Upper lobe of left lung (tissue), 6 donors: ENCODE measurements at places on chromosomes 3 and 15. TPM values are rescaled to one million over a fixed set of nuclear protein-coding genes. Genes with fewer than 3 reads are reported as not detected.
A peak's percentile ranks its signal among the peaks of the same experiment; 100 is the strongest.

DNAJA4 gene
- total RNA-seq = 30.4 TPM

SCN5A gene
- 0.13 TPM for total RNA-seq

- peaks cover 2% of the 10 kb centered on the region for H3K27me3 ChIP-seq
- no peak for DNase-seq
- peaks cover 28% of the 10 kb centered on the region for H3K4me1 ChIP-seq
- no peaks in the 10 kb centered on the region for H3K36me3 ChIP-seq
- peak overlapping the region; percentile 42 for H3K4me3 ChIP-seq
Measured at GRCh38 chr15:77631745-77632533, 773 bp downstream of the LINGO1 start.

DNA sequence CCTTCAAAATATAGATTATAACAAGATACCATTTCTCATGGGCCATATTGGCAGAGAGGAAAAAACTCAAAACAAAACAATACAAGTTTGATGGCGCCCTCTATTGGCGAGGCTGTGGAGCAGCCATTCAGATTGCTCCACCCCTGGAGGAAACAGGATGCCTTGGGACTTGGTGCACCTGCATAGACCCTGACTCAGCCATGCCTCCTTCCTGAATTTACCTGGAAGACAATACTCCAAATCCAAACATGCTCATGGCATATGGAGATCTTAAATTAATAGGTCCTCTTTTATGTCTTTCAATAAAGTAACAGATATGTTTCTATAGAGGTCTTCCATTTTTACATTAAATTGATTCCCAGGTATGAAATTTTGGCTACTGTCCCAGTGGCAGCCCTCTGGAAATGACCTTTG is 90.0 kb downstream of the APBA2 start:
- H3K4me3 ChIP-seq = no peak overlapping the region
- H3K27ac ChIP-seq = no peak overlapping the region
- DNase-seq = no peak
- no peaks in the 10 kb centered on the region for H3K4me1 ChIP-seq
- H3K27me3 ChIP-seq = no peaks in the 10 kb centered on the region
- H3K36me3 ChIP-seq = no peaks in the 10 kb centered on the region

DNA sequence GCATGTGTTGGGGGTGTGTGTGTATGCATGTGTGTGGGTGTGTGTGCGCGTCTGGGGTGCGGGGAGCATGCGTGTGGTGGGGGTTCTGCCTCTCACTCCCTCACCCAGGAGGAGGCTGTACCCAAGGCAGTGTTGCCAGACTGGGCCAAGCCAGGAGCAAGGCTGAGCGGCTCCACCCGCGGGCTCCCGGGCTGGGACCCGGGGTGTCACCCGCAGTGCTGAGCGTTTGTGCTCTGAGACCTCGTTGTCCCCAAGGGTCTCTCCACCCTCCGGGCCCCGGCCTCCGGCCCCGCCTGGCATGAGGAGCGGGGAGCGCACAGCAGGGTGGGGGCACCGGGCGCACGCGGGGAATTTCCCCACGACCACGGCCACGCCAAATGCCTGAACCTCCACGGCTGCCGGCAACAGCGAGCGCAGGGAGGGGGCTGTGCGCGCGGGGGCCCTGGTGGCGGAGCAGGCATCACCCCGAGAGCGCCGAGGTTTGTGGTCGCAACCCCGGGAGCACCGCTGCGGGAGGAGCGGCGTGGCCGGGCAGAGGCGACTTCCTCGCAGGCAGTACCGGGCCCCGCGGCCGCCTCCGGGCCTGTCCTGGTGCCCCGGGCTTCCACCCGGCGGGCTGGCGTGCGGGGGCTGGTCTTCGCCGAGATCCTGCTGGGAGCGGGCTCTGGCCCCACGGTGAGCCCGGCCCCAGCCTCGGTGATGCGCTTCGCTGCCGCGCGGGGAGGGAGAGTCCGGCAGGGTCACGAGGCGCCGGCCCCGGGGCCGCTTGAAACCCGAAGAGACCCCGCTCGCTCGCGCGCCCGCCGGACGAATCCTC is 7.4 kb upstream of the OCA2 start:
- peak; percentile 87 for DNase-seq
- peaks cover 9% of the 10 kb centered on the region for H3K4me1 ChIP-seq
- peaks cover 9% of the 10 kb centered on the region for H3K27me3 ChIP-seq
- H3K4me3 ChIP-seq = peak overlapping the region; percentile 62

GRCh38 chr3:140219291-140219690 is 284.3 kb downstream of the CLSTN2 start:
- no peak overlapping the region for H3K27ac ChIP-seq
- H3K4me1 ChIP-seq = no peaks in the 10 kb centered on the region
- no peaks in the 10 kb centered on the region for H3K36me3 ChIP-seq
- H3K4me3 ChIP-seq = no peak overlapping the region
- no peaks in the 10 kb centered on the region for H3K27me3 ChIP-seq

DNA sequence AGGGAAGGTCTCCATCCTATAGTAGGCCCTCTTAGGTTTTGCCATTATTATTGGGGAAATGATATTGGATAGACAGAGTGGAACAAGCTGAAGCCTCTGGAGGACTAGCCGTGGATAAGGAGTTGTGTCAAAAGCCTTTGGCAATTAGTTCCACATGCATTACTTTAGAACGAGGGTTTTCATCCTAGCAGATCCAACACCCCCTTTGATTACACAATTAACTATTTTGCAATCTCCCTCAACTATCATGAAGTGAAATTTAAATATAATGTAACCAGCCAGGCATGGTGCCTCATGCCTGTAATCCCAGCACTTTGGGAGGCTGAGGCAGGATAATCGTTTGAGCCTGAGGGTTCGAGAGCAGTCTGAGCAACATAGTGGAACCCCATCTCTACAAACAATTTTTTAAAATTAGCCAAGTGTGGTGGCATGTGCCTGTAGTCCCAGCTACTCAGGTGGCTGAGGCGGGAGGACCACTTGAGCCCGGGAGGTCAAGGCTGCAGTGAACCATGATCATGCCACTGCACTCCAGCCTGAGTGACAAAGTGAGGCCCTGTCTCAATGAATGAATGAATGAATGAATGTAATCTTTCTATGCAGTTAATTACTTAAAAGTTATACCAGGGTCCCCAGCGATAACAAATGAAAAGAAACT is 56.8 kb downstream of the PXYLP1 start:
- H3K27me3 ChIP-seq = no peaks in the 10 kb centered on the region
- DNase-seq = no peak
- H3K27ac ChIP-seq = no peak overlapping the region
- H3K36me3 ChIP-seq = no peaks in the 10 kb centered on the region

GRCh38 chr15:88191812-88192165 is 64.8 kb downstream of the NTRK3 start:
- DNase-seq = peak; percentile 58
- no peak overlapping the region for H3K27ac ChIP-seq
- no peaks in the 10 kb centered on the region for H3K27me3 ChIP-seq
- no peaks in the 10 kb centered on the region for H3K36me3 ChIP-seq
- H3K4me3 ChIP-seq = no peak overlapping the region

- DNase-seq = no peak
- no peak overlapping the region for H3K27ac ChIP-seq
- H3K4me1 ChIP-seq = no peaks in the 10 kb centered on the region
- H3K27me3 ChIP-seq = no peaks in the 10 kb centered on the region
- H3K4me3 ChIP-seq = no peak overlapping the region
Measured at GRCh38 chr15:47003568-47003967, 713.7 kb upstream of the SEMA6D start.

- no peak overlapping the region for H3K27ac ChIP-seq
- peaks cover 15% of the 10 kb centered on the region for H3K4me1 ChIP-seq
- no peak for DNase-seq
- H3K27me3 ChIP-seq = no peaks in the 10 kb centered on the region
Measured at GRCh38 chr3:77040926-77041722, 1.2 kb downstream of the ROBO2 start.

- DNase-seq = no peak
- H3K27ac ChIP-seq = no peak overlapping the region
- H3K4me1 ChIP-seq = no peaks in the 10 kb centered on the region
- no peaks in the 10 kb centered on the region for H3K36me3 ChIP-seq
- H3K27me3 ChIP-seq = no peaks in the 10 kb centered on the region
Measured at GRCh38 chr3:147089286-147089685, 317.1 kb downstream of the ZIC4 start.
